ENCODE measurements at places on chromosomes 13 and 19.
A peak's percentile ranks its signal among the peaks of the same experiment; 100 is the strongest.

DNA sequence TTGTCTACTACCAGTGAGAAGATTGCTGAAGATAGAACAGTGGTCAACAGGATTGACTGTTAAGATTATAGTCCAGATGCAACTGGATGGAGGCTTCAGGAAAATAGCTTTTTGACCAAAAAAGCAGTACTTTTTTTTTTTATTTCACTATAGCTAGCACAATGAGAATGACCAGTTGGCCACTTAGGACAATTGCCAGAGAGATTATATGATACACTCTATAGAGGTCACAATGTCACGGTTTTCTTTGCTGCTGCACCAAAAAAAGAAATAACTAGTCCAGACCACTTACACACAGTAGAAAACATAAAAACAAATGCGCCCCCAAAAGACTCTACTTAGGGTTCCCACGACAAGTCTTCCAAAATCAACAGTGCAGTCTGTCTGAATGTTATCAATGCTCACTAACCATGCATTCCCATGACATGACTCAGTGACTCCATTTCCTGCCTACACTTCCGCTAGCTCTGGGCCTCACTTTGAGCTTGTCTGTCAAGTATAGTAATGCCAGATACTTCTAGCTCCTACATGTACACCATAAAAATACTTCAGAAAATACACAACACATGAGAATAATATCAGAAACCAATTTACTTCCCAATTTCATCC, 209.1 kb upstream of the STARD13 start:
- no peak for DNase-seq

DNA sequence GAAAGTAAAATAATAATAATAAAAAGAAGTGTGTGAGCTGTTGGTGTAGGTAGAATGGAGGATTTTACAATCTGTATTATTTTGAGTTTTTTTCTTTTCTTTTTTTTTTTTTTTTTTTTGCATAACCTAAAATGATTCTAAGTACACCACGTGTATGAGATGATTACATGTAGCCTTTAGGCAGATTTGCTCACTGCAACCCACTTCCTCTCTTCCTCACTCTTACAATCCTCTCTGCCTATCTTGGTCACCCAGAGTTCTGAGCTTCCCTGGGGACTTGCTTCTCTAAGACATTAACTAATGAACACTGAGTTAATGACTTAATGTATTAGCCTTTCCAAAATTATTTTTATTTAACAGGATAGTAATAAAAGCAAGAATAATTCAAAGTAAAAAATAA, 1169.6 kb downstream of the EFNB2 start:
- DNase-seq: no peak

DNA sequence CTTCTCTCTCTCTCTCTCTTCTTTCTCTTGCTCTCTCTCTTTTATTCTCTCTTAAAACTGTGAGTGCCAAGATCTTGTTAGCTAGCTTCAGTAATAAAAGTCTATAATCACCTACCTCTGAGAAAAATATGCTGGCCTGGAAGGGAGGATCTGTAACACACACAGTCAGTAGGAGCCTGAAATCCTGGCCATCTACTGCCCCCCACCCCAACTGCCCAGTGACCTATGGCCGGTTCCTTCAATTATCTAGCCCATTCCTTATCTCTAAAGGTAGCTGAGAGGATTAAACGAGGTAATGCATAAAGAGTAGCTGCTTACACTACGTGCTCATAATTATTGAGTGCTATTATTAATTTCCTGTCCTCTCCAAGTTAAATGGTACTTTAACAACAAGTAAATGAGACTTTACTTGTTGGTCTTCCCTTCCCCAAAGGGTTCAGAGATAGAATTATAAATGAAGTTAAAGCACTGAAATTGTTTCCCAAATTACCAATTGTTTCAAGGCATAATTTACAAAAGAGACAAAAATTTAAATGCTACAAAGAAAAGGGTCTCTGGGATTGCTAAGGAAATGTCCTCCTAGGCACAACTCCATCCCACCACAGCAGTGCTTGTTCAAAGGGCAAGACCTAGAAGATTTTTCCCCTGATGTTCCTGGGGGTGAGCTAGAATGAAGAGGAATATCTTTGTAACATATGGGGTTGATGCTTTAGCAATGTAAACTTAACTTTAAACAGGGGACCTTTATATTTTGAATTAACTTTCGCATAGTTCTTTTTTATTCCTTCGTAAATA, 1.8 kb downstream of the LCP1 start:
- DNase-seq: no peak

GRCh38 chr13:27174766-27175455, 3.3 kb upstream of the USP12 start:
- no peak for DNase-seq

DNA sequence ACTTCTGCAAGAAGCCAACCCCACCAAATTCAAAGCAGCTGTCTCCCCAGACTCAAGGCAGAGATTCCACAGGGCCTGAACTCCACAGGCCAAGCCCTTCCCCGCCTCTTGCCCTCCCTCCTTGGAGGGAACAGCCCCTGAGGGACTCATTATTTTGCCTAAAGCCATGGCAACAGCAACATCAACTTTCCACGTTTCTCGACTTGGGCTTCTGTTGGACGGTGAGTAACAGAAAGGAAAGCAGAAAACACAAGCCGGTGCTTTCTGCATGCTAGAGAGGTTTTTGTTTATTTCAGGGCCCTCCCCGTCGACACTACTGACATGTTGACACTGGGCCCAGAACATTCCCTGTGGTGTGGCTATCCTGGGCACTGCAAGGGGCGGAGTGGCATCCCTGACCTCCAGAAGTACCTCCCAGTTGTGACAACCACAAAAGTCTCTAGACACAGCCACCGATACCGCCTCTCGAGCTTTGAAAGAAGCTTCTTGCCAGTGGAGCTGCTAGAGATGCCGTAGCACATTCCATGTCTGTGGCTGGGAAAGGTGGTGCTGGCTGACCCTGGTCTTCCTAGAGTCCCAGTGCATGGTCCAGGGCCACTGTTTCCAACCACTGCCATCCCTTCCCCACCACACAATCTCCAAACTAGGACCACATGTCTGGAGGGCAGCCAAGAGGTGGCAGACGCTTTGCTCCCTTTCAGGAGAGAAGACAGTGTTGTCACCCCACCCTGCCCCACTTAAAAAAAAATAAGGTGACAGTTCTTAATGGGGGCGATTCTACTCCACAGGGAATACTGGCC, 12.8 kb downstream of the CAPS start:
- DNase-seq: no peak

- DNase-seq: peak; percentile 58
These were observed 2.3 kb downstream of the MIDN start for GRCh38 chr19:1250437-1251260.

DNA sequence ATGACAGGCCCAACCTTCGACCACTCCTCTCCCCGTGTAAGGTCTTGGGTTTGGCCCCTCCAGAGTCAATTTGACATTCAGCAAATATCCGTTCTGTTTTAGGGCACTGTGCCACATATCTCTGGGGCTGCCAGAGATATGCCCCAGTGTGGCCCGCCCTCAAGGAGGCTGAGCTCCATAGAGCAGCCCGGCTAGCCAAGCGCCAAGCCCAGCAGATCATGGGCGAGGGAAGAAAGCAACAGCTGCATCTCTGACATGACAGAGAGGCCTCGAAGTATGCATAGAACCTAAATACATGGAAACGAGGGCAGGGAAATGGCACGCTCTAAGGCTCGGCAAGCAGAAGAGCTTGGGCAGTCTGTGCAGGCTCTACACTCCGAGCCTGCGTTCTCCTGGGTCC, 124.5 kb downstream of the USP12 start:
- DNase-seq: no peak

GRCh38 chr13:111047326-111047725, 67.8 kb upstream of the ARHGEF7 start:
- no peak for DNase-seq

GRCh38 chr13:32001154-32001768, 30.3 kb upstream of the FRY start:
- DNase-seq: no peak

DNA sequence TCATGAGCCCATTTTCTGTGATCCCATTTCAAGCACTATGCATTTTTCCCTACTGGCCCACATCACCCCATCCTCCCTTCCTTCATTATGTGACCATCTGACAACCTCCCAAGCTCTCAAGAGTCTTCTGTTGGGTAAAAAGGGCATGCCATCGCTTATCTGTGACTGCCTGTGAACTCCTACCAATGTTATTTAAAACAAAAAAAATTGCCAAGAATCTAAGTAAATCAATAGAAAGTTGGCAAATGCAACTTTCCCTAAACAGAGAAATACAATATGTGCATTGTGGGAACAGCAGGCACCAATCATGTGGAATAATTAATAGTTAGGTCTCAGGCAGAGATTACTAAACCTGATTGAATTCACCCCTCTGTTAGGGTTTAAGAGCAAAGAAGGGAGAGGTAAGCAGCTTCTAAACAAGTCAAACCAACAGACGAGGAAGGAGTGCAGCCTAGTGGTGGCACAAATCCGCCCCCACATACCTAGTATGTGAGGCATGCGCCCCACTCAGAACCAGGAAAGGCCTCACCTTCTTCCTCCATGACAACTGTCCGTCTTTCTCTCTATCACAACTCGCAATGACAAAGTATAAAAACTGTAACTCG, 29.8 kb downstream of the DZIP1 start:
- DNase-seq: no peak

GRCh38 chr13:106561551-106562170, 6.3 kb downstream of the ARGLU1 start:
- DNase-seq: no peak

GRCh38 chr19:4229179-4229931, at the start of gene EBI3:
TSS of gene EBI3 (plus strand) at chr19:4229523. CDS start at chr19:4229551, 28 bp downstream.
- no peak for DNase-seq

GRCh38 chr19:34402074-34402600, 2.1 kb upstream of the PDCD2L start:
- DNase-seq: no peak

GRCh38 chr19:40055049-40055448, 982 bp downstream of the ZNF780B start:
- no peak for DNase-seq

GRCh38 chr13:110885966-110886869, 28.7 kb downstream of the ANKRD10 start:
- DNase-seq: no peak

DNA sequence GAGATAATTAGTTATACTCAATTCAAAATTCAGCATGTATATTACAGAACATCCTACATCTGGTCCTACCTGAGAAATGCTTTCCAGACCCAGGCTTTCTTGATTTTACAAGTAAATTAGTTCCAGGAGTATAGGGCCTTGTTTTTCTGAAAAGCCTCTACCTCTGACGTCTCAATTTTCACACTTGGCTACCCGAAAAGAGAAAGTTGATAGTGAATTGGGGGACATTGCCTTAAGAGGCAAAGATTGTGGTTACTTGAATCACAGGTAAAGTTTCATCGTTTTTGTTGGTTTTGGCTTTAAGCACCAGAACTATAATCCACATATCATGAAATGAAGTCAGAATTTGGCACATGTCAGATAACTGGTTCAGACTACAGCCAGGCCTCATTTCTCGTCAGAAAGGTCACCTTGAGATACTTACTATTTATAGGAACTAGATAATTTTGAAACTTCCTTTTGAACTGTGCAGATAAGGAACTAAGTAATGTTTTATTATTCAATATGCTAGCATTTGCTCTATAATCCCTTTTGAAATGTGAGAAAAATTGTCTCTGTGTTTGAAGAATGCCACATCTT, 30.8 kb downstream of the FAM124A start:
- DNase-seq: no peak

- peak; percentile 70 for DNase-seq
These were observed 1.0 kb downstream of the FNDC3A start for GRCh38 chr13:48976576-48977285.

- no peak for DNase-seq
These were observed 514 bp downstream of the PCID2 start for GRCh38 chr13:113207890-113208420.

- no peak for DNase-seq
These were observed 17.1 kb downstream of the TSHZ3 start for GRCh38 chr19:31332096-31332495.

GRCh38 chr19:984165-984967, at the start of gene WDR18:
TSS of gene WDR18 (plus strand) at chr19:984345. CDS start at chr19:984354, 9 bp downstream.
- peak; percentile 97 for DNase-seq

GRCh38 chr19:38728752-38729541, 15.3 kb downstream of the CAPN12 start:
- no peak for DNase-seq

DNA sequence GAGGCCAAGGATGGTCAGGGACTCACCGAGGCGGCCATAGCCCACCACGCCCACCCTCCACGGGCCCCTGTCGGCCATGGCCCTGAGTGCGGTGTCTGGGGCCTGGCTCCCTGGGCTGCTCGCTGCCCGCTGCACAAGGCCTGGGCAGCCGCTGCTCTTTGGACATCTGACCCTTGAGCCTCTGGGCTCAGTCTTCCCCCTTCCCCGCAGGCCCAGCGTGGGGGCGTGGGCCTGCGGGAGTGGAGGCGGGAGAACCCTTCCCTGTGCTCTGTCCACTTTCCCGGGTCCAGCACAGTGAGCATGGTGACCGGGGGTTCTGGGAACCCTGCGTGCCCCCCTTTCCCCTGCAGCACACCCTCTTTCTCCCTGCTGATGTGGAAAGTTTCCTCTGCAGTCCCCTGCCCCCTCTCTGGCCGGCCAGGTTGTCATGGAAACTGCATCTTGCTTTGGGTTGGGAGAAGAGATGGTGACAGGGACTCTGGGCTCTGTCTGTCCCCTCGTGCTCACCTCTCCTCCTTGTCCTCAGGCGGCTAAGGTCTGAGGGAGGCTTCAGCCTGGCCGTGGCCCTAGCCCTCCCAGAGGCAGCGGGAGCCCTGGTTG, at the start of gene ASPDH:
Gene ASPDH, minus strand, starts transcription at position 168 of the 600 bp plus-strand sequence. Its CDS starts 90 bp downstream, at position 78.
- DNase-seq: no peak

- no peak for DNase-seq
These were observed 97.3 kb downstream of the FAM216B start for GRCh38 chr13:42878721-42879120.

DNA sequence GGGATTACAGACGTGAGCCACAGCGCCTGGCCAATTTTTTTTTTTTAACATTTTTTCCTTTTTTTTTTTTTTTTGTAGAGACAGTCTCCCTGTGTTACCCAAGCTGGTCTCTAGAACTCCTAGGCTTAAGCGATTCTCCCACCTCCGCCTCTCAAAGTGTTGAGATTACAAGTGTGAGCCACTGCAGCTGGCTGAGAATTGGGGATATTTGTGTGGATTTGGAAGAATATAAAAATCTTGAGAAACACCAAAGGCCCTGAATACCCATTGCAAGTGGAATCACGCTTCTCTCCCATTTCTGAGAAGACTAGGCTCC, 79.9 kb upstream of the ABCC4 start:
- no peak for DNase-seq

GRCh38 chr13:40787062-40787461, 2.3 kb upstream of the SLC25A15 start:
- no peak for DNase-seq

- DNase-seq: no peak
These were observed 521.8 kb downstream of the MYO16 start for GRCh38 chr13:109151255-109151654.

DNA sequence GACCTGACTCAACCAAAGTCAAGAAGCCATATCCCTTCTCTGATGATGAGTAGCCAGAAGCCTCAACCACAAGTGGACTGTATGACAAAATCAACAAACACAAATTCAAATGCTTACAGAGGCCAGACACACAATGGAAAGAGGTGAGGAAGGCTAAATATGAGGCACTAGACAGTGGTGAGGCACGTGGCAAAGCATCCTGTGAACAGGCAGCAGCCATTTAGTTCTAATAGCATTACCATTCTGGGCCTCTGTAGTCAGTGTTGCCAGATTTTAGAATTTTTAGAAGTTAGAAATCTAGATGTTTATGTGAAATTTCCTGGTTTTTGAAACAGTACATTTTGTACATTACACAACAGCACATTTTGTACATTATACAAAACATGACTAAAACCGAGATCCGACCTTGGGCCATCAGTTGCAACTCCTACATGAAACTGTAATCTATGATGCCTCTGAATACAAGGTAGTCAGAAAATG, 403.3 kb downstream of the COG6 start:
- no peak for DNase-seq

- no peak for DNase-seq
These were observed 27.4 kb upstream of the CYP4F8 start for GRCh38 chr19:15587663-15588062.
